Large intestine (tissue), 12 donors: ENCODE measurements at places on chromosomes 5 and 9. TPM values are rescaled to one million over a fixed set of nuclear protein-coding genes. Genes with fewer than 3 reads are reported as not detected.
A peak's percentile ranks its signal among the peaks of the same experiment; 100 is the strongest.

GRCh38 chr5:1185629-1186350 is 15.6 kb upstream of the SLC6A19 start:
- H3K27me3 ChIP-seq: no peaks in the 10 kb centered on the region
- peaks cover 63% of the 10 kb centered on the region for H3K4me1 ChIP-seq
- no peak overlapping the region for H3K4me3 ChIP-seq
- peak overlapping the region; percentile 78 for H3K27ac ChIP-seq
- peak; percentile 81 for DNase-seq

GRCh38 chr5:166570865-166571264 is 1720.6 kb upstream of the WWC1 start:
- H3K36me3 ChIP-seq: no peaks in the 10 kb centered on the region
- H3K27me3 ChIP-seq: no peaks in the 10 kb centered on the region
- no peak overlapping the region for H3K4me3 ChIP-seq
- no peak overlapping the region for H3K27ac ChIP-seq
- DNase-seq: no peak

DNA sequence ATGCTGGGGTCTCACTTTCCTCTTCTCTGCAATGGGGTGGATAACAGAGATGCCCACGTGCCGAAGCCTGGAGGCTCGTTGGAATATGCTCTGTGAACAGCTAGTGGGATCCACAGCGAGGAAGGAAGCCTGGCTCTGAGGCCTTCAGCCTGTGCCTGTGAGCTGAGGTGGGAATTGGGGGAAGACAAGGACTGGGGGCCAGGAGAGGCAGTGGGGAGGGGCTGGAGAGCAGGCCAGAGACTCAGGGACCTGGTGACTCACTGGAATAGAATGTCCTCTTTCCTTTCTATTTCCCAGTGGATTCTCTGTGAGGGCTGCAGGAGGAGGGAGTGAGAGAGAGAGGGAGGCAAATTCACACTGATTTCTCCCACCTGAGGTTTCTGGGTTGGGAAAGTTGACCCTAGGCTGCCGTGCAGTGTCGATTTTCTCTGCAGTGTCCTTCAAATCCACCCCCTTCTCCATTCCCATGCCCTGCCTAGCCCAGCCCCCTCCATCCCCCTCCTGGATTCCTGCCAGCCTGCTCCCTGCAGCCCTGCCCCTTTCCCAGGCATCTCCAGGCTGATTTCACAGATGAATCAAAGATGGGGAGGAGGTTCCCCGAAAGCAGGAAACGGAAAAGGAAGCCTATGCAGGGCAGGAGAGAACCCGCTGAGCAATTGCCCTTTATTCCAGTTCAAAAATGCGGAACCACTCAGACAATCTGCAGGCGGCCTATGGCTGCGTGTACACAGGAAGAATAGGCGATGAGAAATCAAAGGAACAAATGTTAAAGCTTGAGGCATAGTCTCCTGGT is 1.4 kb upstream of the SPAAR start:
- H3K4me1 ChIP-seq: peaks cover 64% of the 10 kb centered on the region
- H3K27ac ChIP-seq: peak overlapping the region; percentile 88
- no peaks in the 10 kb centered on the region for H3K36me3 ChIP-seq
- no peaks in the 10 kb centered on the region for H3K27me3 ChIP-seq
- DNase-seq: peak; percentile 73
- H3K4me3 ChIP-seq: no peak overlapping the region

DNA sequence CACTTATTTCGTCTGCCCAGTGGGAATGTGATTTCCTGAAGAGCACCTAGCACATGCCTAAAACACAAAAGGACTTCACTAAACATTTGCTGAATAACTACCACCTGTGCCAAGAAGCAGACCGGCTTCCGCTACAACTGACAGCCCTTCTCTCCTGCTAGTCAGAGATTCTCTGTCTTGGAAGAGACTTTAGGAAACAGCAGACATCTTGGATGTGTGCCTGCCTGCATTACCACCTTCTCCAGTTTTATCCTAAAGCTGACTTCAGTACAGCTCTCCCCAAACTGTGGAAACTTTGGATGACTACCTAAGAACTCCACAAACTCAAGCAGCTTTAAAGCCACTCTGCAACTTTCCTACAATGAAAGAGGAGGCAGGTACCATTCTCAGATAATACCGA is 116.5 kb upstream of the MAN2A1 start:
- H3K4me1 ChIP-seq: no peaks in the 10 kb centered on the region
- no peak overlapping the region for H3K4me3 ChIP-seq
- H3K27me3 ChIP-seq: no peaks in the 10 kb centered on the region
- DNase-seq: no peak
- no peaks in the 10 kb centered on the region for H3K36me3 ChIP-seq

DNA sequence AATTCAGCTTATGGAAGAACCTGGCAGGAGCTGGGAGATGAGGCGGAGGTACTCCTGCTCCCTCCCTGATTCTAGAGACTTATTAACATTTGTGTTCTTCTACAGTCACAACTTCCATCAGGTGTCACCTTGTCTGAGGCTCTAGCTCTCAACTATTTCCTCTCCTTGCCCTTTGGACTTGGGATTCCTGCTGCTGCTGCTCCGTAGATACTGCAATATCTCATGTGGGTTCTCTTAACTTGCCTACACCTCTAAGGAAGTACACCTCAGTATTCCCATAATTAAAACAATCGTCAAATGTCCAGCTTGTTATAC is 21.2 kb downstream of the ANXA1 start:
- peak; percentile 67 for DNase-seq
- no peak overlapping the region for H3K4me3 ChIP-seq

DNA sequence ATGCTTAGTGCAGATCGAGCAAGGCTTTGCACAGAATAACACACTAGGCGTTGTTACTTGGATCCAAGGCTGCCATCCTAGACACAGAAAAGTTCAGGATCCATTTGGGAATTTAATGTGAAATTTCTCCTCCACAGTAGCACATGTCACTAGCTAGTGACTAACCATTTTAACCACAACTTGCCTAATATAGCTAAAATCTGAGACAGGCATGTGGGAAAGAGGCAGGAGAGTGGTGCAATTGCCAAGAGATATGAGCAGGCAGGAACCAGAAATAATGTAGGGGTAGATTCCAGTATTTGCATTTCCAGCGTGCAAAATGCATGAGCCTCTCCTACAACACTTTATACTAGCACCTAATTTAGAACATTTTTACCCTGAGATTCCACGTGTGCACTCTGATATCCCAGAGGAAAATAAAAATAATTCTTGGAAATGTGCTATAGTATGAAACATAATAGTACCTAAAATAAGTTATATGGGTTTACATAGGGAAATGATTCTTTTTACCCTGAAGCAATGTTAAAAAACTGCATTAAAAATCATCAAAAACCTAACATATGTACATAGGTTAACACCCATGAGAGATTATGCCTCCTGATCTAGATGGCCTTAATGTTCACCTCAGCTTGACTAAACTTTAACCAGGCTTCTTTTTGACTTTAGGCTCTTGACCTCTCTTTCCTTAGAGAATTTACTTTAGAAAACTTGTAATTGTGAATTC is 1230.6 kb upstream of the NUDT12 start:
- peak; percentile 34 for DNase-seq
- H3K4me1 ChIP-seq: peaks cover 6% of the 10 kb centered on the region
- H3K27ac ChIP-seq: no peak overlapping the region
- no peaks in the 10 kb centered on the region for H3K27me3 ChIP-seq
- H3K36me3 ChIP-seq: no peaks in the 10 kb centered on the region

GRCh38 chr9:107587191-107587963 is 97.8 kb upstream of the KLF4 start:
- H3K4me3 ChIP-seq: peak overlapping the region; percentile 7
- H3K27me3 ChIP-seq: peaks cover 2% of the 10 kb centered on the region
- peaks cover 57% of the 10 kb centered on the region for H3K4me1 ChIP-seq
- H3K36me3 ChIP-seq: no peaks in the 10 kb centered on the region
- peak; percentile 91 for DNase-seq

DNA sequence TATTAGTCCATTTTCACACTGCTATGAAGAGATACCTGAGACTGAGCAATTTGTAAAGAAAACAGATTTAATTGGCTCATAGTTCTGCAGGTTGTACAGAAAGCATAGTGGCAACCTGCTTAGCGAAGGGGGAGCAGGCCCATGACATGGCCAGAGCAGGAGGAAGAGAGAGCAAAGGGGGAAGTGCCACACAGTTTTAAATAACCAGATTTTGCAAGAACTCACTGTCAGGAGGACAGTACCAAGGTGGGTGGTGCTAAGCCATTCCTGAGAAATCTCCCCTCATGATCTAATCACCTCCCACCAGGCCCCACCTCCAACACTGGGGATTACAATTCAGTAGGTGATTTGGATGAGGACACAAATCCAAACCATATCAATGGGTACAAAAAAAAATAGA is 16.8 kb upstream of the PCSK5 start:
- H3K36me3 ChIP-seq: no peaks in the 10 kb centered on the region
- H3K4me3 ChIP-seq: no peak overlapping the region
- no peak overlapping the region for H3K27ac ChIP-seq
- no peaks in the 10 kb centered on the region for H3K27me3 ChIP-seq
- DNase-seq: no peak

GRCh38 chr5:181566-181965 is 9.7 kb upstream of the LRRC14B start:
- no peaks in the 10 kb centered on the region for H3K4me1 ChIP-seq
- no peaks in the 10 kb centered on the region for H3K27me3 ChIP-seq
- H3K4me3 ChIP-seq: no peak overlapping the region
- no peaks in the 10 kb centered on the region for H3K36me3 ChIP-seq

DNA sequence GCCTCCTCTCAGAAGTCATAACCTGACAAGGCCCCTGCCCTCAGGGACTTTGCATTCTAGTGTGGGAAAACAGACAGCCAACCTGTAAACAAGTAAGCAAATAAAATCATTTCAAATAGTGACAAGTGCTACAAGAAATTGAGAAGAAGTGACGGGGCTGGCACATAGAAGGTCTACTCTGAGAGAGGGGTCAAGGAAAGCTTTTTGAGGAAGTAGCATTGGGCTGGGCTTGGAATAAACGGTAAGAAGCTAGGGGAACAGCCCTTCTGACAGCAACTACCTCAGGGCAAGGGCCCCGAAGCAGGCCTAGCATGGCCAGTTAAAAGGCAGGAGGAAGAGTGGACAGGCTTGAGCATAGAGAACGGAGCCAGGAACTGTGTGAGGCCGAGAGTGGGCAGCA is 4.8 kb upstream of the SLC2A8 start:
- no peaks in the 10 kb centered on the region for H3K36me3 ChIP-seq
- no peak for DNase-seq
- no peak overlapping the region for H3K4me3 ChIP-seq
- no peaks in the 10 kb centered on the region for H3K27me3 ChIP-seq
- H3K27ac ChIP-seq: peak overlapping the region; percentile 66

- DNase-seq: no peak
- H3K27ac ChIP-seq: no peak overlapping the region
- H3K27me3 ChIP-seq: peaks cover 28% of the 10 kb centered on the region
- H3K4me1 ChIP-seq: no peaks in the 10 kb centered on the region
- H3K4me3 ChIP-seq: no peak overlapping the region
Observed at GRCh38 chr5:151348789-151349188, 1.4 kb upstream of the SLC36A2 start.

DNA sequence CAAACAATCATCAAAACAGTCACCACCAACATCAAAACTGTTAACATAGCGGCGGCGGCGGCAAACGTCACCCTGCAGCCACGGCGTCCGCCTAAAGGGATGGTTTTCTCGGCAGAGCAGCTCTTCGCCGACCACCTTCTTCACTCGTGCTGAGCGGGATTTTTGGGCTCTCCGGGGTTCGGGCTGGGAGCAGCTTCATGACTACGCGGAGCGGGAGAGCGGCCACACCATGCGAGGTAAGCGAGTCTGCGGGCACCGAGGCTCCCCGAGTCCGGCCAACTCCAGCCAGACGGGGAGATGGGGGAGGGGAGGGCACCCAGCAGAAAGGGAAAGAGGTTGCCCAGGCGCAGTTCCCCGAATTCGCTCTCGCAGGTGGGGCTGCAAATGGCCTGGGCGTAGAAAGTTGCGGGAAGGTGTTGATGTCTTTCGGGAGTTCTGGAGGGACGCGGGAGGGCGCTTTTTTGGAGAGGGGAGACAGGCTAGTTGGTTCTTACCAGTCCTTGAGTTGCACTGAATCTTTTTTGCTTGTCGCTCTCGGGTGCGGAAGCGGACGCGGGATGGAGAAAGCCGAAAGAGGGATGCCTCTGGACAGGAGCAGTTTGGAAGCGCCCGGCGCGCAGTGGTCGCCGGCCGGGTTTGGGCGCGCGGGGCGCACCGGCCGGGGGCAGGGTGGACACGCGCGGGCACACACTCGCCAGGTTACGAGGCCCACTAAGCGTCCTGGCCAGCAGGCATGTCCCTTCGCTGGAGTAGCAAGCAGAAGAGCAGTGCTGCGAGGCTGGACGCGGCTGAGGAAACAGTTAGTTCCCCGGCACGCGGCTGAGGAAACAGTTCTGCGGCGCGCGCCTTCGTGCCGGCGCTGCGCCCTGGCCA is 849 bp downstream of the RORB start:
- H3K36me3 ChIP-seq: no peaks in the 10 kb centered on the region
- no peak overlapping the region for H3K27ac ChIP-seq
- peak overlapping the region; percentile 38 for H3K4me3 ChIP-seq
- DNase-seq: no peak
- H3K27me3 ChIP-seq: peaks cover 69% of the 10 kb centered on the region

GRCh38 chr5:6280425-6281100 is 97.8 kb downstream of the MED10 start:
- no peaks in the 10 kb centered on the region for H3K36me3 ChIP-seq
- no peak overlapping the region for H3K27ac ChIP-seq
- H3K27me3 ChIP-seq: no peaks in the 10 kb centered on the region
- no peak overlapping the region for H3K4me3 ChIP-seq
- H3K4me1 ChIP-seq: no peaks in the 10 kb centered on the region

- H3K27me3 ChIP-seq: no peaks in the 10 kb centered on the region
- peaks cover 22% of the 10 kb centered on the region for H3K4me1 ChIP-seq
- H3K27ac ChIP-seq: peak overlapping the region; percentile 87
- peak; percentile 65 for DNase-seq
- H3K36me3 ChIP-seq: no peaks in the 10 kb centered on the region
Observed at GRCh38 chr9:87798261-87798833, 72.4 kb downstream of the CTSL start.

DNA sequence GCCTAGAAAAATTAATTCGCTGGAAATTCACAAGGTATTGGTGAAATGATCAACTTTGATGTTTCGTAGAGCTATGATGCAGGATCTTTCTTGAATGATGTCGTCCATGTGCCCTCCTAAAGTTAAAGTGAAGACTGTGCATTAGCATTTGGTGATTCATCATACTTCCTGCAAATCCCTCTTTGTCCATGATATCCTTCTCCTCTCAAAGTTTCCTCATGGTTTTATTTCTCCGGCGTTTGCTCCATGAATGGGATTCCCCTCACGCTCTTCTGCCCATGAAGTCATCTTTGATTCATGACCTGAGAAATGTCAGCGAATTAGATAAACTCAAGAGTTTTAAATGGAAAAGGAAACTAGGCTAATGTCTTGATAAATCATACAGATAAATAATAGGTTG is 372.7 kb downstream of the PSAT1 start:
- no peaks in the 10 kb centered on the region for H3K4me1 ChIP-seq
- H3K4me3 ChIP-seq: no peak overlapping the region
- no peak overlapping the region for H3K27ac ChIP-seq
- no peak for DNase-seq
- no peaks in the 10 kb centered on the region for H3K36me3 ChIP-seq
- no peaks in the 10 kb centered on the region for H3K27me3 ChIP-seq

GRCh38 chr5:6194906-6195612 is 183.3 kb downstream of the MED10 start:
- H3K4me1 ChIP-seq: peaks cover 6% of the 10 kb centered on the region
- H3K27me3 ChIP-seq: no peaks in the 10 kb centered on the region
- DNase-seq: no peak

BARX1 gene
- polyA plus RNA-seq: 0.06 TPM

PRLR gene
- 56.0 TPM for polyA plus RNA-seq

SPAG8 gene
- 1.4 TPM for polyA plus RNA-seq

SPATA31D3 gene
- not detected for polyA plus RNA-seq
